Keratinocyte (primary cell): ENCODE measurements at places on chromosomes 7 and 10. TPM values are rescaled to one million over a fixed set of nuclear protein-coding genes. Genes with fewer than 3 reads are reported as not detected.

SCIN gene
- polyA plus RNA-seq = 0.05 TPM in 1 of 3 replicates, not detected in the others

DNA sequence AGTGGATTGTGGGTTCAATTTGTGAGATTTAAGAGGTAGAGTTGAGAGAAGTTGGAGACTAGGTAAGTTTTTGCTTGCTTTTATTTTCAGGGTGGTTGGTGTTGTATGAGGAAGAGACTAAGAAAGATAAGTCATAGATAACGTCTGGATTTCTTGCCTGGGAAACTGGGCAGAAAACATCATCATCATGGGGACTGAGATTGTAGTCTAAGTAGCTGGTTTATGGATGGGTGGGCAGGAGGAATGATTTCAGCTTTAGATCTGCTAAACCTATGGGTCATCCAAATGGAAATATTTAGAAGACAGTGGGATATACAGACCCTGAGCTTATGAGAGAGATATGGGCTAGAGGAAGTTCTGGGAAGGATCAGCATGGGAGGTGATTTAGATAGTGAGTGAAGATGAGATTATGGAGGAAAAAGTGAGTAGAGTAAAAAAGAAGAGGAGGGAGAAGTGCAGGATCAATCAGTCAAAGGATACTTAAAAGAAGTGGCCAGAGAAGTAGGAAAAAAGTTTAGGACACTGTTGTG lies 169.8 kb downstream of the WNT2 start:
- DNase-seq = no peak

- no peak for DNase-seq
Measured at GRCh38 chr10:30125496-30125895, 66.1 kb upstream of the JCAD start.

DNA sequence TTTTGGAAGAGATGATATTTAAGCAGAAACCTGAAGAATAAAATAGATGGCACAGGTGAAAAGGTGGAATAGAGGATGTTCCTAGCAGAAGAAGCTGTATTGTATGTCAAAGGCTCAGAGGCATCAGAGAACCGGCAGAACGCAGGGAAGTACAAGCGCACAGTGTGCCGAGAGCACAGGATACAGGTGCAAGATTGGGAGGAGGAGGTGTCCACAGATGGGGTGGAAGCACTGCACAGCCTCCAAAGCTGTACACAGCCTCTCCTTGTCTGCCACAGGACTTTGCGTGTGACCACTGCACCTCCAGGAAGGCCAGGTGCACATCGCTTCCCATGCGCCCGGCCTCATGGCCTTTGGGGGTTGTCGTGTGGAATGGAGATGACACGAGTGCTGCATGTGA lies 23.3 kb upstream of the SEC61G start:
- no peak for DNase-seq
